CD4-positive, alpha-beta T cell treated with Interleukin-6 at 100 ng/mL for 8 hours (primary cell): ENCODE measurements at places on chromosomes 1 and 21.
A peak's percentile ranks its signal among the peaks of the same experiment; 100 is the strongest.

- DNase-seq = no peak
These were observed 6.6 kb upstream of the STUM start for GRCh38 chr1:226541631-226542622.

DNA sequence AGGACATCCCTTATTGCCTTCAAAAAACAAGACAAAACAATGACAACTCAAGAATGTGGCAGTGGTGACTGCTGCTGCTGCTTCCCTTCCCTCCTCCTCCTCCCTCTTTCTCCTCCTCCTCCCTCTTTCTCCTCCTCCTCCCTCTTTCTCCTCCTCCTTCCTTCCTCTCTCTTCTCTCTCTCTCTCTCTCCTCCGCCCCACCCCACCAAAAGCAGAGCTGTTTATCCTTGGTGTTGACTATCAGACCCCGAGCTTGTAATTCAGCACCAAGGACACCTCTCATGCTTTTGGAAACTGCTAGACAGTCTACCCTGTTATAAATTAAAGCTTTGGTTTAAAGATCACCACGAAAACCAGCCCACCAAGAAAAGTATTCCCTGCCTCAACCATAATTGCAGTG is 72.4 kb upstream of the IFNAR2 start:
- no peak for DNase-seq

DNA sequence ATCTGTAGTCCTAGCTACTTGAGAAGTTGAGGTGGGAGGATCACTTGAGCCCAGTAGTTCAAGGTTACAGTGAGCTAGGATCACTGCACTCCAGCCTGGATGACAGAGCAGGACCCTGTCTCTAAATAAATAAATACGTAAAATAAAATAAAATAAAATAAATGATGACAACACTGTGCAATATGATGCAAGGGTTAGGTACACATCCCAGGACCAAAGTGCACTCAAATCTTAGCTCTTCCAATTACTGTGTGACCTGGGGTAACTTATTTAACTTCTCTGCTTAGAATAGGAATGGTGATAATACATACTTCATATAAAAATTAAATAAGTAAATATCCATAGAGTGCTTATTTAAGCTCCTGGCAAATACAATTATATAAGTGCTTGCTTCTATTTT is 53.5 kb downstream of the LPAR3 start:
- no peak for DNase-seq

GRCh38 chr1:55275941-55276341 is 60.8 kb upstream of the USP24 start:
- no peak for DNase-seq

- no peak for DNase-seq
These were observed 2.9 kb downstream of the OR10J5 start for GRCh38 chr1:159532922-159533321.

- no peak for DNase-seq
These were observed 40.4 kb upstream of the GADD45A start for GRCh38 chr1:67644566-67644965.

DNA sequence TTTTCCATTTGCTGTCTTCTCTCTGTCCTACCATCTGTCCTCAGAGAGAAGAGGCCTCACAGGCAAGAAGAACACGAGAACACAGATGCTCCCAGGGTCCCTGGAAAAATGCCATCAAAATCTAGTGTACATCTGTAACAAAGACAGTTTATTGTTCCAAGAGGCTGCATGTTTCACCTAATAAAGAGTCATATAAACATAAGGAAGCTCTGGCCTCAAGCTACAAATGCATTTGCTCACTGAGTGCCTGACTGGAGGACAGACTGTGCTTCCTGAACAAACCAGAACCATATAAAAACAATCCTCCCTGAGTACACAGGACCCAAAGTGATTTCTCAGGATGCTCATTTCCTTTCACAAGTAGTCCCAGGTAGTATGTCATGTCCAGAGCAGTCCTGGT is 76.3 kb upstream of the SLC44A3 start:
- DNase-seq = no peak

DNA sequence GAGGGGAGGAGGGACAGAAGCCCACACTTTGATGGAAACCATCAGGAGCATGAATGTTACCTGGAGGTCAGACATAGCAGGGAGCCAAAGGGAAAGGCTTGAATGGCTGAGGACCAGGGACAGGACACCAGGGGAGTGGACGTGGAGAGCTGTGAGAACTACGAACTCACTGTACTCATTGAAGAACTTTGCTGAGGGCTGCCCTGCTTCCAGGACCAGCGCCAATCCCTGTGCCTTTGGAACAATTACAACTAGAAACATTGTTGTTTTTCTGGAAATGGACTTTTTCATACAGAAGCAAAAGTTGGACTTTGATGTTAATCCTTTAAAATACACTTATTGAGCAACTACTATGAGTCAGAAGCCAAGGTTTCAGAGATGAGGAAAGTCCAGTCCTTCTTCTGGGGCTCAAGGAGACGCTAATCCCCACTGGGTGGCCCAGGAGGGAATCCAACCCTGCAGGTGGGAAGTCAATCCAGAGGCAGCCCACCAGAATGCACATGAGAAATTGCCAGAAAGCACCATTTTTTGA is 12.9 kb downstream of the TSPAN2 start:
- DNase-seq = no peak

GRCh38 chr1:101116006-101116405 is 90.4 kb upstream of the DPH5 start:
- DNase-seq = no peak

DNA sequence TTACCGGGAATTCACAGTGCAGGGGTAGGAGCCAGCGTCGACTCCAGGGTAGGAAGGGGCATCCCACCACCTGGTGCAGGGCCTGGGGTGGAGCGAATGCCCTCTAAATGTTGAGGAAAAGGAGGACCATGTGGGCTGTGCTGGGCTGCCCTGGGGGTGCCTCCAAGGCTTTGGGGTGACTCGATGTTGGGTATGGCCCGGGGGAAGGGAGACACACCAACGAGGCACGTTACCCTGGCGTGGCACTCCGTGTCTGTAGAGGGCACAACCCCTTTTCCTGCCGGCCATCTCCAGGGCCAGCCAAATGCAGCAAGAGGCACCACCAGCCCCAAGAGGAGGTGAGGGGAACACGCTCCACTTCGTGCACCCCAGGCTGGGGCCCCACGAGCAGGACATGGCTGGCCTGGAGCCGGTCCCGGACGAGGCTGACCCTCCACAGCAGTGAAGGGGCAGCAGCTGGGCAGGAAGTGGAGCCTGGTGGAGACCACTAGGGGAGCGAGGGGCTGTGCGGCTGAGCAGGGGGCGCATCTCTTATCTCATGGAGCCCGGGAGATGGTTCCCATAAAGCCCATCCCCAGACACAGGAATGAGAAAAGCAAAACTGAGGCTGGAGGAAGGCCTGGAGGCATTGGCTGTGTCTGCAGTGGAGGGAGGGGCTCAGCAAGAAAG is 11.2 kb downstream of the ACTRT2 start:
- DNase-seq = no peak

GRCh38 chr1:67825591-67825990 is 7.7 kb downstream of the GNG12 start:
- DNase-seq = no peak

- peak; percentile 40 for DNase-seq
These were observed 302.0 kb downstream of the DUSP10 start for GRCh38 chr1:221439747-221440501.

GRCh38 chr1:23344987-23345472 is 946 bp upstream of the HNRNPR start:
- no peak for DNase-seq

DNA sequence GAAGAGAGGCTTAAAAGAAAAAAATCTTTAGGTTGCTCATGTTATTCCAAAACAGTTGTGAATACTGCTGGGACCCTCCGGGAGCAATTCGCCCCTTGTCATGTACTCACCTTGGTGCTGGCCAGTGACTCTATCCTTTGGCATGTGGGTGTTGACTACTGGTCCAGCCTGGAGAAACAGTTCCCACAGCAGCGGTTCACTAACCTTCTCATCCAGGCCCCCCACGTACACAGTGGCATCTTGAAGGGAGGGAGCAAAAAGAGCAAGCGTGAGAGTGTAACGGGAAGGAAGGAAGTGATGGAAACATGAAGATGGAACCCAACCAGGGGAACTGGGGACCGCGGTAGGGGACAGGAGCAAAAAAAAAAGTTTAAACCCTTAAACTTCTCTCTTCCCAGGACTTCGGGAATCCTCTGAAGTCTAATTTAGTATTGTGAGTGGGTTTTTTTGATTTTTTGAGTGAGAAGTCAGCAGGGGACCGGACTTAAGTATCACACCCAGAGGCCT is 494 bp downstream of the SF3B4 start:
- no peak for DNase-seq

GRCh38 chr1:90134175-90134955 is 139.5 kb downstream of the ZNF326 start:
- no peak for DNase-seq

DNA sequence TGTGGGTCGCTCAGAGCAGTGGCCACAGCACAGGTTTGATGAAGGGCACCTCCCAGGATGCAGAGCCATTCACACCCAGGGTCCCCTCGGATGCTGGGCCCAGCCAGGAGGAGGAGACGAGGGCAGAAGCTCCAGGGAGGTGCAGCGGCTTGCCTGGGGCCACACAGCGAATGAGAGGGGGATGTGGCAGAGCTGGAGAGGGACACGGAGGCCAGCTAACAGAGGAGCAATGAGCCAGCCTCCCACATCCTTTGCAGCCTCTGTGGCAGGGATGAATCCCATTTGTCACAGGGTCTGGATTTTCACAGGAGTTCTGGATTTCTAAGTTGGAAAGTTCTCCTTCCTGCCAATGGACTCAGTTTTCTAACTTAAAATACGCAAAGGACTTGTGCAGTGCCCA is 35.9 kb downstream of the CHD5 start:
- DNase-seq = no peak

GRCh38 chr1:158716335-158716734 is 4.2 kb downstream of the OR6K3 start:
- DNase-seq = no peak

- DNase-seq = no peak
These were observed 17.1 kb downstream of the TEX35 start for GRCh38 chr1:178530037-178530402.
